CD14-positive monocyte (primary cell): ENCODE measurements at places on chromosomes 3 and 15.

- DNase-seq: no peak
- no peak overlapping the region for H3K27ac ChIP-seq
Measured at GRCh38 chr3:70615286-70615685, 302.8 kb upstream of the MDFIC2 start.

DNA sequence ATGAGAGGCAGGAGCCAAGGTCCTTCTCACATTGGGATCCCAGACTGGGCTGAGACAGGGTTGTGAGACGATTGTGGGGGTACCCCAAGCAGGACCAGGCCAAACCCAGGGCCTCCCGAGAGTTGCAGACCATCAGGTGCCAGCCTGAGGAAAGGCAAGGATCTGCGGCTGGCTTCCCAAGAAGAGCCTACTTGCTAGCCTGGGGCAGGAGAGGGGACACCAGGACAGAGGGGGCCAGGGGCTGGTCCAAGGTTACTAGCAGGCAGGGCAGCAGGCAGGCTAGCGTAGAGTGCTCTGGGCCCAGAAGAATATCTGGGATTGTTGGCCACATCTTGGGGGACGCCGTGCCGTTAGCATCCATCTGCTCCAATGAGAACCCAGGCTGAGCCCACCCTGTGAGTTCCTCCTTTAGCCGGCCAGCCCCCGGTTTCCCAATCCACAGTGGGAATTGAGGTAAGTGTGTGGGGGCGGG, 546 bp downstream of the CISH start:
- no peaks in the 10 kb centered on the region for H3K27me3 ChIP-seq
- no peak for DNase-seq
- peak overlapping the region; percentile 83 for H3K27ac ChIP-seq
- peaks cover 72% of the 10 kb centered on the region for H3K4me1 ChIP-seq

- DNase-seq: no peak
- no peaks in the 10 kb centered on the region for H3K27me3 ChIP-seq
- no peaks in the 10 kb centered on the region for H3K4me1 ChIP-seq
- H3K27ac ChIP-seq: no peak overlapping the region
- H3K4me3 ChIP-seq: no peak overlapping the region
Measured at GRCh38 chr3:82054849-82055248, 293.4 kb upstream of the GBE1 start.

- no peaks in the 10 kb centered on the region for H3K27me3 ChIP-seq
- H3K36me3 ChIP-seq: no peaks in the 10 kb centered on the region
- peak overlapping the region; percentile 39 for H3K4me3 ChIP-seq
- H3K4me1 ChIP-seq: peaks cover 91% of the 10 kb centered on the region
Measured at GRCh38 chr3:172133838-172134237, 94.5 kb downstream of the FNDC3B start.

GRCh38 chr3:94336046-94336753, 273.3 kb downstream of the NSUN3 start:
- no peaks in the 10 kb centered on the region for H3K36me3 ChIP-seq
- H3K27ac ChIP-seq: no peak overlapping the region
- H3K4me3 ChIP-seq: no peak overlapping the region
- no peaks in the 10 kb centered on the region for H3K27me3 ChIP-seq
- no peaks in the 10 kb centered on the region for H3K4me1 ChIP-seq

DNA sequence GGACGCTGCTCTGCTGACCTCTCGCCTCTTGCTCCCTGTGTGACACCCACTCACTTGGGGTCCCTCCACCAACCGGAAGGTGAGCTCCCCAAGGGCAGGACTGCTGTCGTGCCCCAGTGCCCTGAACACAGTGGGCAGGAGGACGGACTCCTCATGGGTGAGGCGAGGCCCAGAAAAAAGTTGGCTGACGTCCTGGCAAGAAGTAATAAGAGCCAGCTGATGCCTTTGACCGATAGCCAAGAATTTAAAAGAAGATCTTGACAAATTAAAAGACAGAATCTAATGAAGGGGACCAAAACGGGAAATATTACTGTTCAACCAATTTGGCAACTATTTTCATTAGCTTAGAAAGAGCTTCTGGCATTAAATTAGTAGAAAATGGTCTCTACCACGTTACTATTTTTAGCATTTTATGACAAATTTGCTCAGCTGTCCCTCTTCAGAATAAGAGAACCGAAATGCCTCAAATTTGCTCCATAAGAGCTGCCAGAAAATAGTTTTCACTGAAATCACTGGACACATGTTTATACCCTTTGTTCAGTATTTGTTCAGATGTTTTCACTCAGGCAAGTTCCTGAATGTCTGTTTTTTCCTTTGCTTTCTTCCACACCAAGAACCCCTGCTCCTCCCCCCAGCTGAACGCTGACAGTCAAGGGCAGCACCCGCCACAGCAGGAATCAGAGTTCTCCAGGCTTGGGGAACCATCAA, 60.5 kb downstream of the XXYLT1 start:
- DNase-seq: no peak
- no peaks in the 10 kb centered on the region for H3K4me1 ChIP-seq
- no peak overlapping the region for H3K4me3 ChIP-seq
- H3K36me3 ChIP-seq: no peaks in the 10 kb centered on the region

DNA sequence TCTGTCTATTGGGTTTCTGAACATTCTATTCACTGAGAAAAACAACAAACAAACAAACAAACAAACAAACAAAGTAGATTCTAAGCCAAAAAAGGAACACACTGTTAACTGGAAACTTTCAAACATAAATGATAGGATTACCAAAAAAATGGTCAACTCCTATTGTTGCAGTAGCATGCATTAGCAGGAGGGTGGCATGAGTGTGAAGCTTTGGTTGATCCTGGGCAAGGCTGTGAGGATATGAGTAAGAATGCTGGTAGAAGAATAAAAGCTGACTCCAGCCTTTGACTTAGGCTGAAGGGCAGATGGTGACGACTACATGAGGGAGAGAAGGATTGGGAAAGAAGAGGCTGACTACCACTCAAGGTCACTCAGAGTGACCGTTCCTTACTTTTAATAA, 810.3 kb downstream of the VGLL3 start:
- no peaks in the 10 kb centered on the region for H3K36me3 ChIP-seq
- H3K27me3 ChIP-seq: no peaks in the 10 kb centered on the region
- no peak overlapping the region for H3K27ac ChIP-seq
- no peak for DNase-seq

DNA sequence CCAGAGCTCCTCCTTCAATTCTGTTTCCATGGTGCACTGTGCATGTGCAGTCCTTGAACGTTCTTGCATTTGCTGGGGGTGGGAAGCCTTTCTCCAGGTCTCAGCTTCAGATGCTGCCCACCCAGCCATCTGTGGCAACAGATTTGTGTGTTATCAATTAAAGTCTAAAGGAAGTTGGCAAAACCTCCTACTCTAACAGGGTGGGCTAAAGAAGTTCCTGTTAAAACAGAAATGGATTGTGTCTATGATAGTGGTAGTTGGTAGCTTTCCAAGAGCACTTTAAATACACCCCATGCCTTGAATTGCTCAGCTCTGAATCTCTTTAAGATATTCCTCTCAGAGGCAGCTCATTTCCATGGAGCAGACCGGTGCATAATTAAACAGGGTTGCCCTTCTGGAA, 488.0 kb upstream of the SUCLG2 start:
- no peaks in the 10 kb centered on the region for H3K36me3 ChIP-seq
- H3K27ac ChIP-seq: no peak overlapping the region
- DNase-seq: no peak
- H3K27me3 ChIP-seq: no peaks in the 10 kb centered on the region
- H3K4me1 ChIP-seq: no peaks in the 10 kb centered on the region

DNA sequence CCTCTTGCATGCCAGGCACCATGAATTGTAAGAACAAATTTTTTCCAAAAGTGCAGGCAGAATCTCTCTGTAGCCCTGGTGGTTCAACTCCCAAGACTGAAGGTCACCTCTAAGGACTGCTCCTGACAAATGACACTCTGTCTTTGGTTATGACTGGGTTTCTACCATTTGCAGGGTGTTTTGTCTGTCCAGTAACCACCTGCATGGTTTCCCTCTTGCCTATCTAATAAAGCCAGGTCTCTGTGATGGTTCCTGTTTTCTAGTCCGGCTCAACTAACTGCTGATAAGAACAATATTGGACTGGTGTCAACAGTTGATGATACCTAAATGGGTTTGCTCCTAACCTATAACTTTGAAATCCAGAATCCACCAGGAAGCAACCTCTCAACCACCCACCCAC, 43.7 kb downstream of the ATP8B4 start:
- no peak overlapping the region for H3K4me3 ChIP-seq
- peaks cover 16% of the 10 kb centered on the region for H3K36me3 ChIP-seq
- DNase-seq: no peak
- H3K27ac ChIP-seq: no peak overlapping the region
- H3K27me3 ChIP-seq: no peaks in the 10 kb centered on the region

- DNase-seq: no peak
- no peaks in the 10 kb centered on the region for H3K36me3 ChIP-seq
- H3K4me3 ChIP-seq: no peak overlapping the region
- no peak overlapping the region for H3K27ac ChIP-seq
- H3K27me3 ChIP-seq: no peaks in the 10 kb centered on the region
Measured at GRCh38 chr3:13262493-13263211, 157.5 kb downstream of the NUP210 start.

- H3K27me3 ChIP-seq: no peaks in the 10 kb centered on the region
- peaks cover 15% of the 10 kb centered on the region for H3K4me1 ChIP-seq
- DNase-seq: no peak
- no peak overlapping the region for H3K27ac ChIP-seq
- H3K4me3 ChIP-seq: peak overlapping the region; percentile 98
Measured at GRCh38 chr3:107525644-107526305, 3.0 kb downstream of the BBX start.

DNA sequence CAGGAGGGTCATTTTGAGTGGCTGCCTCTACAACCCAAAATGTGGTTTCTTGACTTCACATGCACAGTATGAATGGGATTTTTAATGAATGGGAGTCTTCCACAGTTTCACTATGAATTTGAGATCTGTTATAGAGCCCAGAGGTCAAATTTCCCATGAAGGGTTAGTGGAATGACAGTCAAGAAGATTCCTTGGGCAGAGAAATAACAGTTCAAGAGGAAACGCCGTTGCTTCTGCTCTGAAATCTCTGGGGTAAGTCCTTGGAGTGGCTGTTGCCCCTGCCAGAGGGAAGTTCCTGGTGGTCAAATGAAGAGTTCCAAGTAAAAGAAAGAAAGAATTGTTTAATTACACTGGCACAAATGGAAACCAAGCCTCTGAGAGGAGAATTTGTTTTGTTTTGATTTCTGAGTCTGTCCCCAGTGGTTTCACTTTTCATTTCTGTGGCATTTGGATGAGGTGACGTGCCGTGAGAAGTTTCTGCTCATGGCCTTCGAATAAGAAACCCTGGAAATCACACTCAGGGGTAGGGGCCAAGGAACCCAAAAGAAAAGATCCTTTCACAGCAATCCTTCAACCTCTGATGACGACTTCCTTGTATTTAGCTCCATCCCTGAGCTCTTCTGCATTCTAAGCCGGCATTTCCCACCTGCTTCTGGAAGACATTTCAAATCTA, 77.5 kb upstream of the IL12A start:
- H3K27ac ChIP-seq: peak overlapping the region; percentile 67
- H3K4me3 ChIP-seq: peak overlapping the region; percentile 69
- no peaks in the 10 kb centered on the region for H3K27me3 ChIP-seq
- DNase-seq: no peak
- H3K36me3 ChIP-seq: no peaks in the 10 kb centered on the region
- peaks cover 33% of the 10 kb centered on the region for H3K4me1 ChIP-seq

DNA sequence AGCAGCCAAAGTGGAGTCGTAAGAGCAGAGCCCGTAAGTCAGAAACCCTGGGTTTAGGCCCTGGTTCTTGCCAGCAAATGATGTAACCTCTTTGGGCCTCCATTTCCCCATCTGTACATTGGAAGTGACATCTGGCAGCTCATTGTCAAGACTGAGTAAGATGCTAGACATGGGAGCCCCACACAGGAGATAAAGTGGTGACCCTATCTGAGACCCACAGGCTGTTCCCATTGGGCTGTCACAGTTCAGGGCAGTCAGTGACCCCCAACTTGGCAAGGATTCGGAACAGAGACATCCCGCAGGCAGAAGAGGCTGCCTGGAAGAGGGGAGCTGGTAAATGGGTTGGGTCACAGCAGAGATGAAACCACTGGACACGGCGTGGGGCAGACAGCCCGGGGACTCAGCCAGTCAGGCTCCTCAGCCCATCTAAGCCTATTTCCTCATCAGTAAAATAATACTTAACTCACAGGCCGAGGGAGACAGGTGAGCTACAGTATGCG, 1.8 kb downstream of the CLN6 start:
- no peak overlapping the region for H3K4me3 ChIP-seq
- no peak for DNase-seq
- no peaks in the 10 kb centered on the region for H3K36me3 ChIP-seq
- H3K27ac ChIP-seq: no peak overlapping the region
- H3K27me3 ChIP-seq: no peaks in the 10 kb centered on the region
- H3K4me1 ChIP-seq: peaks cover 46% of the 10 kb centered on the region

GRCh38 chr3:47006145-47006651, 26.7 kb downstream of the NBEAL2 start:
- no peaks in the 10 kb centered on the region for H3K27me3 ChIP-seq
- no peak overlapping the region for H3K4me3 ChIP-seq
- no peak overlapping the region for H3K27ac ChIP-seq
